NCI-H1694 treated with DMSO at 0.1 percent for 48 hours (cell line): ENCODE measurements at places on chromosomes 11 and 22.

DNA sequence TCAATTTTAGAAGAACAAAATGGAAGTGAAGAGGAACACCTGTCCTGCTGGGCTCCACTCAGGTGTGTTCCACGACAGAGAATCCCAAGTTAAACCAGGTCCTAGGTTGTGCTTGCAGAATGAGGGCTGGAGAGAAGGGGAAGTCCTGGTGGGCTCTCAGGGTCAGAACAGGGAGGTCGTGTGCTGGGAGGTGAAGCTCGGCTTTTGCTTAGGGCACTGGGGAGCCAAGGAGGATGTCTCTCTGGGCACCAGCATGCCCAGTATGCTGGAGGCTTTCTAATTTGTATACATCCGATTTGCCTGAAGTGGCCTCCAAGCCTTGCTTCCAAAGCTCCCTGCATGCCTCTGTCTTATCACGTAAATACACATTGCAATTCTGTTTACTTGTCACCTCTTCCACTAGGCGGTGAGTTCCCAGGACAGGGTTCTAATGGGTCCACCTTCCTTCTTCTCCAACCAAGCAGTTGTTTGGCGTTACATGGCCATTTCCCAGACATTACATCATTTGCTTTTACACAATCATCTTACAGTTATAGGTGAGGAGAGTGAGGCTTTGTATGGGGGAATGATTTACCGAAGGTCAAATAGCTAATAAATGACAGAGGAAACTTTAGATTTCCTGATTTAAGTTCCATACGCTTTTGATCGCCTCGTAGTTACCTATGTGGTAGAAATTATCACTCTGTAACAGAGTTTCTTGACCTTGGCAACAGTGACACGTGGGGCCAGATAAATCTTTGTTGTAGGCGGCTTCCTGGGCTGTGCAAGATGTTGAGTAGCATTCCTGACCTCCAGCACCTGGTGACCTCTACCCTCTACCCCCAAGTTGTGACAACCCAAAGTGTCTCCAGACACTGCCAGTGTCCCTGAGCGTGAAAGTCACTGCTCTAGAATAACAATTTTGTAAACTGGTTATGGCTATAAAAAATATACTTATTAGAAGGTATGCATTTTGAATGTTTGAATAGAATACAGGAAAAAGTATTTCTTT is 901.5 kb downstream of the TBC1D22A start:
- DNase-seq, result no peak

DNA sequence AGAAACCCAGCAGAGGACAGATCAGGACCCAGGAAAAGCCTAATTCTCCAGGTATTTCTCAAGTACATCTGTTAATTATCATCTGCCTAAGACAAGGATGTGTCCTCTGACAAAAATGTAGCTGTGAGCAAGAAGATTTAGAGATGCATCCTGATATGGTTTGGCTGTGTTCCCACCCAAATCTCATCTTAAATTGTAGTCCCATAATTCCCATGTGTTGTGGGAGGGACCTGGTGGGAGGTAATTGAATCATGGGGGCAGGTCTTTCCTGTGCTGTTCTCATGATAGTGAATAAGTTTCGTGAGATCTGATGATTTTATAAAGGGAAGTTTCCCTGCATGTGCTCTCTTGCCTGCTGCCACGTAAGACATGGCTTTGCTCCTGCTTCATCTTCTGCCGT is 381.8 kb downstream of the BUD13 start:
- DNase-seq, result no peak

GRCh38 chr11:44243595-44244343 is 66.2 kb downstream of the ALX4 start:
- no peak for DNase-seq

DNA sequence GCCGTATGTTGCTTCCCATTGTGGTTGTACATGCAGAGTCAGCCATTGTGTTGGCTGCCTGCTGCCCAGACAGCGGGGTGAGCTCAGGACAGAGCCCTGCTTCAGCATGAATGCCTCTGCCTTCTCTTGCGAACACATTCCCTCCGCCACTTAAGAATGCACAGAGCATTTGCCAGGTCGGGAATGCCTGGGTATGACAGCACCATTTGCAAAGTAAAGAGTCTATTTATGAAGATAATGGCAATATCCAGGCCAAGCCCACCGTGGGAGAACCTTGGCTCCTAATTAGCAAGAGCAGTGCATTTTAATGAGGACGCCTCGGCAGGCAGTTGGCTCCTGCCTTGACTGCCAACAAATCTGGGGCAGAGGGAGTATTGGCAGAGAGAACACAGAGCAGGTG is 62.5 kb upstream of the SORL1 start:
- peak; percentile 82 for DNase-seq

DNA sequence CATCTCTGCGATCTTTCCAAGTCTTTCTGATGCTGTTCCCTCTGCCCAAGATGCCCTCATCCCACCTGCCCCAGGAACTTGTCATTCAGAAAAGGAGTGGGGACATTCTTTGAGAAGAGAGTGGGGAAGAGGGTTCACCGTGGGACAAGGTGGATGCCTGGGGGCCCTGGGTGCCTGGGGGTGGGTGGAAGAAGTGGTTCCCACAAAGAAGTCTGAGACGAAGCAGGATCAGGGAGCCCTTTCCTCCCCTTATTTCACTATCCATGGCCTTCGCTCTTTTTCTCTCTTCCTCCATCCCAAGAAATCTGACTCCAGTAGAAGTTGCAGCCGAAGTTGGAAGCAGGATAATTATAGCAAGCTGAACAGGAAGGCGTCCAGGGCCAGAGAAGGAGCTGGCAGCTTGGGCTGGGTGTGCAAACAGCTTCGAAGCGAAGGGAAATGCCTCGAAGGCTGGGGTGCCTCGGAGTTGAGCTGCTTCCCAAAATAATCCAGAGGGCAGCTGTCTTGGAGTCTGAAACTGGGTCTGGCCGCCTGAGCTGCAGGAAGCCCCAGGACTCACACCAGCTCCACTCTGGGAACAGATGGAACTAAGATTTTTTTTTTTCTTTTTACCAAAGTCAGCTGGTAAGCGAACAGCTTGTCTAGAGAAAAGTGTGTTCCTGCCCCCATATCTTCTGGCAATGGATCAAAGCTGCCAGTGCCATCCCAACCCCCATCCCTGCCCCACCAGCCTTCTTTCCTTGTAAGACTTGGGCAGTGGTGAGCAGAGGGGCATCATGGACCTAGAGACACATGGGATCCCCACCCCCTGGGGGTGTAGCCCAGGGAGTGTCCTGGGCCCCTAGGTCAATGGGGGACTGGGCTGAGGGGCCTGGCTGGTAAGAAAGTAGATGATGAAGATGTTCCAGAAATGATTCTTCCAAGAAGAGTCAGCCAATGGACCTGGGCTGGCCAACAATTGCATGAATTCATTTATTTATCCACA is 31.5 kb downstream of the PARVG start:
- DNase-seq, result peak; percentile 59

DNA sequence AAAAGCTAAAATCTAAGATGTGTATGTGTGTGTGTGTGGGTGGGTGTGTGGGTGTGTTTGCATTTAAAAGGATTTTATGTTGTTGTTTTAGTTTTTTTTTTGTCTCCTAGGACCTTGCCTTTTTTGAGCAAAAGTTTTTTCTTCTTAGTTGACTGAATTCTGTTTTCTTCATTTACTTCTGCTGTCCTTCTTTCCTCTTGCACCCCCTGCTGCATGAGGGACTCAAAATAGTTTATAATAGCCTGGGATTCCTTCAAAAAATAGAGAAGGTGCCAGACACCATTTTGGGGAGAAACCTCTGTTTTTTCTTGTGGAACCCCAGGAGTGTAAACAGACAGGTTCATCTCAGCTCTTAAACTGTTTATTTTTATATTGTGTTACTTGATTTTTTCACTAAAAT is 817.7 kb downstream of the TBC1D22A start:
- no peak for DNase-seq

- no peak for DNase-seq
Measured at GRCh38 chr22:45552580-45553350, 50.1 kb downstream of the FBLN1 start.

DNA sequence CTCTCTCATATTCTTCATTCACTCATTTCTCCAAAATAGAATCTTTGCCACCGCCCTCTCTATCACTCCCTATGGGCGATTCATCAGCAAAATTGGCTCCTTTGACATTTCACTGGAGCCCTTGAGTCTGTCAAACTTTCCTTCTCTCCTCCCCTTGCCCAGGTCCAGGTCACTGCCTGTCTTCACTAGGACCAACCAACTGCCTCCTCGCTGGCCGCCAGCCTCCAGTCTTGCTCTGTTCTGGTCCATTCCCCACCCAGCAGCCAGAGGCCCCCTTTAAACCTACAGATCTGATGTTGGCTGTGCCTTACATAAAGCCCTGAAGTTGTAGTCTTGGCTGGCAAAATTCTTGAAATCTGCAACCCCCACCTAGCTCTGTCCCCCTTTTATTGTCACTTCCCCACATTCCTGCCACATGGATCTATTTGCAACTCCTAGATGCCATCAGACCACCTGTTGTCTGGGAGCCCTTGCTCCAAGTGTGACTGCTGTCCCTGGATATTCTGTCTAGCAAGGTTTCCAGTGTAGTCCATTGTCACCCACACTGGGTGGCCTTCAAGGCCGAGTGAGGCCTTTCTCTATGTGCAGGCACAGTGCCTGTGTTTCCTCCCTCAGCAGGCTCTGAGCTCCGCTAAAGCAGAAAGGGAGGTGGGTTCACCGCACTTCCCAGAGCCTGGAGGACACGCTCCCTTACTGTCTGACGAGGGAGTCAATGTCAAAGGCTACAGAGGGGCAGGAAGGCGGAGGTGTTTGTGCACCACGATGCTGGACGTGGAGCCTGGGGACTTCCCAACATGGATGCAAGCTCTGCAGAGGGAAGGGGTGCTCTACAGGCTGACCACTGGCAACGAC is 25.5 kb downstream of the MYEOV start:
- no peak for DNase-seq

- DNase-seq, result no peak
Measured at GRCh38 chr22:46911346-46911745, 148.9 kb downstream of the TBC1D22A start.

DNA sequence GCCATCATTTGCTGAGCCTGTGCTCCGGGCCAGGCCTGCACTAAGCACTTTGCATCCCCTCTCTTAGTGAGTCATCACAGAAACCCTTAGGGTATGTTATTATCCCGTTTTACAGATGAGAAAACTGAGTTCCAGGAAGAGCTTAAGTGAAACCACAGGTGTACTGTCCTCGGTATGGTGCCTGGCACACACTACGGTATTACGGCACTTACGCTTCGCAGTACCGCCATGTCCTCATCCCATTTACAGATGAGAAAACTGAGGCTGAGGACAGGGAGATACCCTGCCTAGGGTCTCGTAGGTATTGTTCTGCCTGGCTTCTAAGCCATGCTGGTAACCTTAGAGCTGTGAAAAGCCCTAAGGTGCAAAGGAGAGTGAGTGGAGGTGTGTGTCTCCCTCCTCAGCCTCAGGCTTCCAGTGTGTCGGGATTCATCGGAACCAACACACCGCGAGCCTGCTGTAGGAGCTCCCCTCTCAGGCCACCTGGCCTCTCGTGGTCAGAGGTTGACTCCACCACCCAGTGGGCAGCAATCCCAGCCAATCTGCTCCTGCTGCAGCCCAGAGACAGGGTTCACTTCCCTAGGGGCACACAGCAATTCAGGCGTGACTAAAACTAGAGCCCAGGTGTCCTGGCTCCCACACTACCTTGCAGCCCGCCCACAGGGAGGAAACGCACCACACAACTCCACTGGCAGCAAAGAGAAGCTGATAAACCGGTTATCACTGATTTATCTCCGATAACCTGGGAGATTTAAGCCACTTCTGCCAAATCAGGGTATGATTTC is 39.6 kb upstream of the HMOX1 start:
- no peak for DNase-seq

- DNase-seq, result no peak
Measured at GRCh38 chr11:112540261-112540660, 279.6 kb upstream of the PLET1 start.

DNA sequence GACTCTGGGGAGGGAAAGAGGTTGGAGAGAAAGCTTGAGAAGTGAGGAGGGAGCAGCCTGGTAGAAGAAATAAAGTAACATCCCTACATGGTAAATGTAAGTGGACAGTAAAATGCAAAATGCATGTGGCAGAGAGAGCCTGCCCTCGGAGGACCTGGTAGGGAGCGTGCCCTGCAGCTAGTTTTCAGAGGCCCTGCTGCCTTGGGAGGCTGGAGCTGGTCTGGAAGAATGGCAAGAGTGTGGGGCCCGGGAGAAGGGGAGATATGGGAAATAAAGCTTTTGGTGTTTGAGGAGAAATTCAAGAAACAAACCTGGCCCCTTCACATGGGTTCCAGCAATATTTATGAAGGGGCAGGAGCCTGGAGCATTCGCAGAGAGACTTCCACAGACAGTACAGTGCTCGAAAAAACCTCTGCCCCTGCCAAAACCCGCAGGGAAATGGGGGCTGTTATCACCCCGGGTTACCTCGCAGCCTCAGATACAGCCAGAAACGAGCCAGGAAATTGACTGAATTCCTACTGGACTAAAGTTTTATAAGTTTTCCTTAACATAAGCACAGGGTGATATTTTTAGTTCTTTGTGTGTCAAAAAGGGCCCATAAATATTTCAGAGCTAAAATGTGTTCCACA is 363.0 kb downstream of the TENM4 start:
- no peak for DNase-seq

- no peak for DNase-seq
Measured at GRCh38 chr11:46176421-46176820, 55.2 kb upstream of the PHF21A start.
